Ovary (tissue), 10 donors: ENCODE measurements at places on chromosomes 3 and 15. TPM values are rescaled to one million over a fixed set of nuclear protein-coding genes. Genes with fewer than 3 reads are reported as not detected.

GRCh38 chr15:30065025-30065801, 17.5 kb upstream of the GOLGA8J start:
- no peak for DNase-seq

GRCh38 chr3:25433868-25434267, 5.8 kb downstream of the RARB start:
- no peak for DNase-seq

DNA sequence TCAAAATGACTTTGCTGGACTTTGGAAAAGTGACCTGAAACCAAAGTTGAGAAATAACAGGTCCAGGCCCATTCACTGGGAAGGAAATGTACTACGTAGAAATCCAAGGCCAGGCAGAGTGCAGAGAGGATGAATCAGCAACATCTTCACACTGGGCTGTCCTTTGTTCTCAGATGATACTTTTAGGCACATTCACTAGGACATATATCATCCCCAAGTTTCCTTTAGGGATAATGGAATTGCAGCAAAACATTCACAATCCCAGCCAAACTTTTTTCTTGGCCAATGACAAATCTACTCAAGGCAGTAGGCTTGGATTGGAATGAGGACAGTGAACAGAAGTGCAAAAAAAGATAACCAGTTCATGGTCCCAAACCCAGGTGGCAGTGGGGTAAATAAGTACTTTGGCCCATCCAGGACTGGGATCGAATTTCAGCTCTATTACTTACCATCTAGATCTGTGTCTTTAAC, 75.1 kb downstream of the CLDN11 start:
- no peak for DNase-seq

DNA sequence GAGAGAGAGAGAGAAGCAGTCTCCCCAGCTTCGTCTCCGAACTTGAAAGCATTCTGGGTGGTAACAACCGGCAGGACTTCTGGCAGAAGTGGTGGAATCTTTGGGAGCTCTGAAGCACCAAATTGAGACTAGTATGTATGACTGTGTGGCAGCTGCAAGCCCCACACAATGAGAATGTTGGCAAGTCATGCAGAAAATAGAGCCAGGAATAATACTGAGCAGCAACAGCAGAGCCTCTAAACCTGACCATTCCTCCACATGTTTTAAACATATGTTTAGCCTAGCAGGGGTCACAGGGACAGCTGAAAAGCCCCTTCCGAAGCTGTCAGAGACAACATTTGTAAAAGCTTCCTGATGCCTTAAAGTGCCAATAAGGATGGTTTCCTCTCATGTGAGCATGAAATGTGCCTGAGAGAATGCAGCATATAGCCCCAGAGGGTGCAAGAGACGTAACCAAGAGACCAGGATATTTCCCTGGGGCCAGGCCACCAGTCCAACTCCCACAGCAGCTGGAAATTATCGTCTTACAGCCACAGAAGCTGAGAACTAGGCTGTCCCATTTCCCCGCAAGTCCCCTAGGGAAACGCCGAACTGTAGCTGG, 178.6 kb upstream of the CCDC54 start:
- no peak for DNase-seq

The ARMC8 gene
- 24.4 TPM for polyA plus RNA-seq

DNA sequence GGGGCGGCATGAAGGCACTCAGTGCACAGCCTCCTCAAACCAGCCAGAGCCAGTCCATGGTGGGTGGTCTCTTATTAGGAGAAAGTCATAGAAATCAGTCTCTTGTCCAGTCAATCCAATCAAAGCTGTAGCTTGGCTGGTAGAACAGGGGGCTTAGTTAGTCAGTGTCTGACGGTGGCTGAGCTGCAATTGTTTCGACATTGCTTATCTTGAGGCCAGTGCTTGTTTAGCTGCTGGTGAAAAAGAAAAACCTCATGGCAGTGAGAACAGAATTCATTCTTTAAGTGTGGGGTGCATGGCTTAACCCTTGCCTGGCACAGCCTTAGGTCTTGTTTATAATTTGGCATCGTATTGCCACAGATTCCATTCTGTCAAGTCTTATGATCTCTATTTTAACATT, 53.9 kb downstream of the FGD5 start:
- no peak for DNase-seq

DNA sequence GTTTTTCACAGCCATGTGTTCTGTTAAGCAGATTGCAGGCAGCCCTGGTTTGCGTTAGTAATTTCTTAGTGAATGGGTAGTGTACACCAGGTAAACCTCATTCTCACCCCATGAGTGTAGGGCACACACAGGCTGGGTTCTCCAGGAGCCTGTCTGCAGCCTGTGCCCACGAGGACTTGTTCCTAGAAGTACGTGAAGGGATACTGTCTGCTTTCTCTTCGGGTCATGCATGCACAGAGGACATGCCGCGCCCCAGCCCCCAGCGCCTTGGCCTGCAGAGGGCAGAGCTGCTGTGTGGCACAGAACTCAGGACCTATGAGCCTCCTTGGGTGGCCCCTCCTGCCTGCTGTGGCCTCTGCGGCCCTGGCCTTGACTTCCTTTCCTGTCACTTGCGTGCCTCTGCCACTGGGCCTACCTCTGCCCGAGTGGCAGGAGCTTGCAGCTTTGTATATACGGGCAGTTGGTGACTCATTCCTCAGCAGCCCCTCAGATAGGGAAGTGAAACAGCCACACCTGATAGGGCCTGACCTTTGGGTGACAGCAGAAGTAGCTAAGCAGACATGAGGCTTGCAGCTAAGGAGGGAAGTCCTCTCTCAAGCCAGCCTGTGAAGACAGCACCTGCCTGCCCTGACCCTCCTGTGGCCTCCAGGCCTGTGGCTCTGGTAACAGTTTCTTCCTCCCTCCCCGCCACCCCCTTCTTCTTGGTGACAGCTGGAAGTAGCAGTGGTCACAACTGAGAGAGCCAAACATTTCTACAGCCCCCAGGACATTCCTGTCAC, 19.5 kb downstream of the PPCDC start:
- peak; percentile 62 for DNase-seq

The FEZF2 gene
- 0.29 TPM for polyA plus RNA-seq

DNA sequence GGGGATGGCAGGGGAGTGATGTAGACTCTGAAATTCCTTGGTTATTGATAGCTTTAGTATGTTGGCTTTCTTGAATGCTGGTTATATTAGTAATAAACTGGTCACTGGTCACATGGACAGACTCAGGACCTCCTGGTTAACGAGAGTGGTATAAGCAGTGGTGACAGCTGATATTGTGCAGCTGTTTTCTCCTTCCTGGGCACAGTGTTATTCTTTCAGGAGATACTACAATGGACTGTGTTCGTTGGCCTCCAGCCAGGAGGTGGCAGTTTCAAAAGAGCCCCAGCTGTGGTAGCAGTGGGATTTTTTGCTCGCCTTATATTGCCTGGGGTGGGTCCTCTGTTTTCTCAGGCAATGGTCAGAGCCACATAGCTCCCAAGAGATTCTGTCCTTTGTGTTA, 181.6 kb upstream of the RBMS3 start:
- DNase-seq: no peak
